Hindlimb muscle (tissue), 1 donor: ENCODE measurements at places on chromosomes 6 and 20.
A peak's percentile ranks its signal among the peaks of the same experiment; 100 is the strongest.

DNA sequence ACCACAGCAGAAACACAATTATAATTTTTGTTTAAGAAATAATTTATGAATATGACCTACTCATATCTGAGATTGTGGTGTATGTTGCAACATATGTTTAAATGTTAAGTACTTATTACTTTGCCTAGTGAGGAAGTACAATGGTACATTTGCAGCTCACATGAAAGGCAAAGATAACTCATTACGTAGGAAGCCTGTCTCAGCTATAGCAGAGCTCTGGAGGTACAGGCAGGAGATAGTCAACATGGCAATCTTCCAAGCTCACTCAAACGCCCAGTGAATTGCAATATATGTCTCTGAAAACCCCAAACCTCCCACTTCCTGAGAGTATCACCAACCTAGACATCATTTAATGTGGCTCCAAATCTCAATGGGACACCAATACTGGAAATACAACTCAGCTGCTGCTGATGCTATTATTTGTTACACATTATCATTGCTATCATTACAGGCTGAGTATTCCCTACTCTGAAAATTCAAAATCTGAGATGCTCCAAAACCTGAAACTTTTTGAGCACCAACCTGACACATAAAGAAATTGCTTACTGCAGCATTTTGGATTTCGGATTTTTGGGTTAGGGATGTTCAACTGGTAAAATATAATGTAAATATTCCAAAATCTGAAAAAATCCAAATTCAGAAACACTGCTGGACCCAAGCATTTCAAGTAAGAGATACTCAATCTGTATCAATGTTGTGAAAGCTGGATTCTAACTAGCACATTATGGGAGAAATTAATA lies 25.1 kb upstream of the GSTA4 start:
- DNase-seq = no peak

GRCh38 chr20:3374296-3374695 lies 33.2 kb downstream of the DNAAF9 start:
- DNase-seq = no peak

DNA sequence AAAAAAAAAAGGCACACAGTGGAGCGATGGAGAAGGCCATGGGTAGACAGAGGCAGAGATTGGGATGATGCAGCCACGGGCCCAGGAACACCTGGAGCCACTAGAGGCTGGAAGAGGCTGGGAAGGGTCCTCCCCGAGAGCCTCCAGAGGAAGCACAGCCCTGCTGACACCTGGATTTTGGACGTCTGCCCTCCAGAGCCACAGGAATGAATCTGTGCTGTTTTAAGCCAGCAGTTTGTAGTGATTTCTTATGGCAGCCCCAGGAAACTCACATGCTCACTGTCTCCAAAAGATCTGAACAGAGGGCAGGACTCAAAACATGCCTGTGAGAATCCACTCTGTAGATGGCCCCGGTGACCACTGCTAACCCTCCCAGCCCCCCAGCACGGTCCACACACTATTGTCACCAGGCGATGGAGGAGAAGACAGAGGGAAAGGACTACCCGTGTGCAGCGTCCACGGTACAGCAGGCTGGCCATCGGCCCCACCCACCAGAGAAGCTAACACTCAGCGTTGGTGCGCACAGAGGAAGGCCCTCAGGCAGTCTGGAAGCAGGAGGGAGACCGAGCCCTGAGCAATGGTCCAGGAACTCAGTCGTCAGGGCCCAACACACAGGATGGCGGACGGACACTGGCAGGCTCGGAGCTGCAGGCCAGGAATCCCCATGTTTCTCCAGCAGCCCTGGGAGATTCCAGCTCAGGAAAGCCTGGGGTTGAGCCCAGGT lies 99.7 kb downstream of the BMP7 start:
- no peak for DNase-seq

DNA sequence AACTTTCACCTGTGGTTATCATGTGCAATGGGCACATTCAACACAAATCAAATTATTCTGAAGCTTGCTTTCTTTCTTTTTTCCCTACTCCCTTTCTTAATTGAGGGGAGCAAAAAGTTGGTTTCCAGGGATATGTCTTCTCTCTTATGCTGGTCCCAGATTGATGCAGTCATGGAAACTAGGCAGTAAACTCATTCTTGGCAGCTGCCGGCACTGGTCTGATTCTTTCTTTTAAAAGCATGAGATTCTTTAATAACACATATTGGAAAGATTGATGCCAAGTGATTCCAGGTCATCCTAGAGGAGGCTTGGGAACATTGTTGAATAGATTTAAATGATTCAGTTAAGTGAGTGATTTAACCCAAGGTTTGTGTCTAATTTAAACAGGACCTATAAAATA lies 29.0 kb downstream of the PTPRA start:
- DNase-seq = peak; percentile 35

- DNase-seq = no peak
These were observed 511.4 kb upstream of the FLRT3 start for GRCh38 chr20:14848806-14849205.

GRCh38 chr6:74720923-74721322 lies 484.9 kb downstream of the COL12A1 start:
- DNase-seq = no peak

DNA sequence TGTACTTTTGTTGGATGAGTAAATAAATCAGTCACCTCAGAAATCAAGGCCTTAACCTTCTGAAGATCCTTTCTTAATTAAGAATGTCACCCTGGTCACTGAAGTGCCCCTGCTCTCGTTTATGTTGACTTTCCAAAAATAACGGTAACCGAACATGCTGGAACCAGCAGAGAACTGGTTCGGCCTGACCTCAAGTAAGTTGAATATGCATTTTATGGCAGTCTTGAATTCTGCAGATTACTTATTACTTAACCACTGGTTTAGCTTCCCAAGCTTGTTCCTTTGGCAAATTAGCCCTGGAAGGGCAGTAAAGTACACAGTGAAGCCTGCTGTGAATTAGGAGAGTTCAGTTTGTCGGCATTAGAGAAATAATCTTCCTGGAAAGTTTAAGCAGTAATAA lies 12.2 kb downstream of the MAPRE1 start:
- DNase-seq = no peak

DNA sequence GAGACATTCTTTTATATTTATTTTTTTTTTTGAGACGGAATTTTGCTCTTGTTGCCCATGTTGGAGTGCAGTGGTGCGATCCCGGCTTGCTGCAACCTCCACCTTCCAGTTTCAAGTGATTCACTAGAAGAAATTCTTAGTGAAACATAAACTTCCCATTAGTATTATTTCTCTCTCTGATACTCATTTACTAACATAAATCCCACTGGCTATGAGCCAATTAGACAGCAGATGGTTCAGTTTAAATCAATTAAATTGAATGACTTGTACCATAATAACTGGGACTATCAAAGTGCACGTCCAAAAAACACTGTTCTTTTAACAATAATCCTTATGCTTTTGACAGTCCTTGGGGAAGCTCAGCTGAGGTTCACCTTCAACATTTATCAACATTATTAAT lies 111.2 kb upstream of the PTCHD4 start:
- no peak for DNase-seq

DNA sequence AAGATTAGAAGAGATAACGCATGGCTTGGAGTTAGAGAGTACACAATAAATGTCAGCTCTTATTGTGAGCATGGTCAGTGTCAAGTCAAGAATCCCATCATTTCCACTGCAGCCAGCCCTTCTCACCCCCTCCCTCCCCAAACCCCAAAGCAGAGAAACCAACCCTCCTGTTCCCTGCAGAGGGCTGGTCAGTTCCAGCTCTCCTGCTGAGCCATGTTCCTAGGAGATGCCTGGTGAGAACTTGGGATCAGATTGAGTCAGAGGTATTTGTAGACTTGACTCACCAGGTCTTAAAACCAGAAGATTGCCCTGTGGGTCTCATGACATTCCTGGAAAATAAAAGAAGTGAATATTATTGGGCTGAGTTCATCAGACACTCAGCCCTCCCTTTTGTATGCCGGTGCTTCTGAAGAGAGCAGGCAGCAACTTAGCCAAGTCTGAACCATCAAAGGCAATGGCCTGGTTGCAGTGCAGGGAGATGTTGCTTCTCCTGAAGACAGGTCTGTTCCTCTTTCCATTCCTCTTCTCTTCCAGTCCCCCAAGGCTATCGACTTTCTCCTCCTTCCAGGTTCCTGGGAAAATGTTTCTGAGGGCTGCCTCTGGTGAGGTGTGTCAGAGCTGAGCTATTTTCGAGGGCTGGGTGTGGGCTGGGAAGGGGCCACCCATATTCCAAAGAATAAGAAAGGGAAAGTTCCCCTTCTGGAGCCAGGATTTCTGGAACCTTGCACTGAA lies 278.2 kb upstream of the SUPT3H start:
- DNase-seq = no peak

- DNase-seq = no peak
These were observed 51.4 kb downstream of the CD40 start for GRCh38 chr20:46169245-46170171.

- DNase-seq = no peak
These were observed 45.3 kb upstream of the ZNF184 start for GRCh38 chr6:27517928-27518787.

- DNase-seq = no peak
These were observed 60.6 kb upstream of the ASIP start for GRCh38 chr20:34180460-34181120.

GRCh38 chr6:137808836-137809315 lies 58.2 kb upstream of the TNFAIP3 start:
- DNase-seq = no peak

GRCh38 chr6:127058027-127058426 lies 60.4 kb upstream of the RSPO3 start:
- no peak for DNase-seq

GRCh38 chr20:49501917-49502316 lies 19.4 kb upstream of the KCNB1 start:
- no peak for DNase-seq

DNA sequence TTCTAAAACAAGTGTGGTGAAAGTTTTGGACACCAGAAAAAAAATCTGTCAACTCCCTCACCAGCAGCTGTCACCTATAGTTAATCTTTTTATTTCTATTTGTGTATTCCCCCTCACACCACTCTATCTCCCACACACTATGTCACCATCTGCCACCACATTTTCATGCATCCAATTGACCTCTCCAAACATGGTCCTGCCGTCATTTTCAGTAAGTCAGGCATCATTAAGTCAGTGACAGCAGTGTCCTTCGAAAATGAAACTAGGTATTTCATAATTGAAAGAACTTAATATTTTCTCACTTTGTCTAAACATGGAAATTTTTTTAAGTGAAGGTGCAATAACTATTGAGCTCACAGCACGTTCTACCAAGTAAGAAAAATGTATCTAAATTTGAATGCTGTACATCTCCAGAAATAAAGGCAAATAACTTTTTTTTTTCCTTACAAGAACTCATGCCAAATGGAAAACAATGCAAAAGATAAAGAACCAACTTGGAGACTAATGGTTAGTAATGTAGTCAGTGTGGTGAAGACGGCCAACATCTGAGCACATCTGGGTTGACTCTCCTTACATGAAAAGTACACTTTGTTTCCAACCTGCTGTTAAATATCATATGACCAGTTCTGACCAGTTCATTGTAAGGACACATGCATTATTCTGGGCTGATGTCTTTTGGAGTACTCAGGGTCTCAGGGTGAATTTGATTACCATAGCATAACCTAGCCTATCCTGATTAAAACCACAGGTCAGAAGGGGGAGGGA lies 623.3 kb upstream of the MANEA start:
- DNase-seq = no peak

GRCh38 chr6:128848212-128848935 lies 34.6 kb upstream of the LAMA2 start:
- DNase-seq = peak; percentile 28

DNA sequence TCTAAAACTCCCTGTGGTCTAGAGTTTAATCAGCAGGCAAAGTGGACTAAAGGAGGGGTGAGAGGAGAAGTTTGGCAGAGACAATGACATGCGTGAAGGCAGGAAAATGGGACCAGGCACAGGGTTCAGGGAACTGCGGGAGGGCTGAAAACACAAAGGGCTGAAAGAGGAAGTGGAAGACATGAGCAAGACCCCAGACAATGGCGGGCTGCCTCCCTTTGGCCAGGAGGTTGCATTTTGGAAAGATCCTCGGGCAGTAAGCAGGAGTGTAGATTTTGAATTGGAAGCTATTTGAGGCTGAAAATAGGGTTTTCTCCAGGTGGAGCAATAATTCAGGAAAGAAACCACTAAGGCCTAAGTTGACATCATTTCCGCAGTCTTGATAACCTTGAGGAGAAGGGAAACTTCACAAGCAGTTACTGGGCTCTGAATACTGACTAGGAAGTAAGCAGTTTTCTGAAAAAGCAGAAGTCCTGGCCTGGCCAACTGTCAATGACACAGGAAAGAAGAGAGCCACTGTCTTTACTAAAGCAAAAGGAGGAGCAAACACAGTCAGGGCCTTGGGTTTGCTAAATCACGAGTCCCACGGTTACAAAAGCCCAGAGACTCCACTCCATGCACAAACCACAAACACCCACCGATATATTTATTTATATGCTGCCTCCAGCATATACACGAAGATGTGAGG lies 3.4 kb downstream of the LY86 start:
- no peak for DNase-seq

DNA sequence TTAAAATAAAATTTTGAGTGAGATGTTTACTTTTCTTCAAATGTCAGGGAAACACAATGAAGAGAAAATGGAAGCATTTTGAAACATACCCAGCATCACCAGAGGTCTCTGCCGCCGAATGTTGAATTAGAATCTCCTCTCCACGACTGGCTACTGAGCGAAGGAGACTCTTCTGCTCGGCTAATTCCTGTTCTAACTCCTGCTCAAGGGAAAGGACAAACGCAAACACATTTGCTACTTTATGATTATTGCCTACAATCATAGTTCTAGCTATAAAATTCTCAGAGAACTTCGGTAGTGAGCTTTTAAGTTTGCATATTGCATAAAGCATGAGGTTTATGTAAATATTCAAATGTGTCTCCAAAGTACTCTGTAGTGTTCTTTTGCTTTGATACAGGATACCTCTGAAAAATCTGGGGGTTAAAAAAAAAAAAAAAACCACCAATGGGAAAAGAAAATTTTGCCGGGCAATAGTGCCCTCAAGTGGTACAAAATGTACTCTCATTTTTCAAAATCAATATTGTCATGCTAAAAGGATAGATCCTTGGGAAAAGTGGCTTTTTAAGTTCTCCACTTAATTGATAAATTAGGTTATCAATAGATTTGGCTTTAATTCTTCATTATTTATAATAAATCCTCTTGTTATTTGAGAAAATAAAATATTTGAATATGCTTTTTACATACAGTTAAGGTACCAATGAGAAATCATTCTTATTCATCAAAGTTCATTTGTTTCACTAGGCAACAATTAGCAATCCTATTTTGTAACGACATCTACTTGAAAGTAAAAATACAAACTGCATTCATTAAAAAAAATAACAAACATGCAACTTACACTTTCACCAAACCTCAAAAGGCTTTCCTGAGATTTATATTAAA lies 369.0 kb downstream of the SYNE1 start:
- DNase-seq = no peak

- no peak for DNase-seq
These were observed 368.3 kb upstream of the SASH1 start for GRCh38 chr6:147974376-147974775.
